ENCODE measurements at places on chromosomes 4 and X.

- no peak for DNase-seq
These were observed 45.2 kb upstream of the WDR1 start for GRCh38 chr4:10161840-10162239.

DNA sequence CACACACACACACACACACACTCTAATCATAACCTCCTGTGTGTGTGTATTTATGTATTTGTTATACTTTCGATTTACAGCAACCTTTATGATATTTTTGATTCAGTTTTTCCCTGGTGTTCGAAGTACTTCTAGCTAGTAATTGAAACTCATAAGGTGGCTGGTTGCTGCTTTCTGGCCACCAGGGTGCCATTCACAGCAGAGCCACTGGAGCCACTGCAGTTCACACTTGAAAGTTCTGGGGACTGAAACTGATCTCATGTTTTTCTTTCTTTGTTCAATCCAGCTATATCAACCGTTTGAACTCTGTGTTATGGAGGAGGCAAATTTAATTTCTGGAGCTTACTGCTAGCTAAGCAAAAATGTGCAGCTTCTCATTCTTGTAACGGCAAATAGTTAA lies 419.4 kb downstream of the ADGRL3 start:
- no peak for DNase-seq

- peak; percentile 12 for DNase-seq
These were observed 144.8 kb upstream of the UNC5C start for GRCh38 chr4:95693594-95693993.

GRCh38 chr4:151850791-151851213 lies 90.0 kb upstream of the GATB start:
- peak; percentile 31 for DNase-seq

GRCh38 chr4:165440415-165441158 lies 61.8 kb downstream of the CPE start:
- DNase-seq, result peak; percentile 72

DNA sequence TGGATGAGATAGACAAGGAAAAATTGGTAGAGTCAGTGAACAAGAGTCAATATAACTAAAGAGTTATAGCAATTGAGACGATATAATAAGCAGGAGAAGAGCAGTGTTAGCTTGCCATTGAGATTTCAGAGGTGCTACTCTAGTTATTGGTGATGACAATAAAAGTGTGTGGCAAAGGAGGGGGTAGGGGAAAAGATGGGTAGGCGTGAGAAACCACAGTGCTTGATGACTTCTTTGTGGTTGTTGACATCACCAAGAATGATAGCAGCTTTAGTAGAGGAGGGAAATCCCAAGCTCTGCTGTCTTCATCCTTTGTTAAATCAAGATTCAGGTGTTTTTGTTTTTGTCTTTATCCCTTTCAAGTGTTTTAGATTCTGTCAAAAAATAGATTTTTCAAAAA lies 179.9 kb upstream of the PPP3CA start:
- DNase-seq, result no peak

GRCh38 chrX:119728487-119728886 lies 29.9 kb upstream of the SOWAHD start:
- no peak for DNase-seq

DNA sequence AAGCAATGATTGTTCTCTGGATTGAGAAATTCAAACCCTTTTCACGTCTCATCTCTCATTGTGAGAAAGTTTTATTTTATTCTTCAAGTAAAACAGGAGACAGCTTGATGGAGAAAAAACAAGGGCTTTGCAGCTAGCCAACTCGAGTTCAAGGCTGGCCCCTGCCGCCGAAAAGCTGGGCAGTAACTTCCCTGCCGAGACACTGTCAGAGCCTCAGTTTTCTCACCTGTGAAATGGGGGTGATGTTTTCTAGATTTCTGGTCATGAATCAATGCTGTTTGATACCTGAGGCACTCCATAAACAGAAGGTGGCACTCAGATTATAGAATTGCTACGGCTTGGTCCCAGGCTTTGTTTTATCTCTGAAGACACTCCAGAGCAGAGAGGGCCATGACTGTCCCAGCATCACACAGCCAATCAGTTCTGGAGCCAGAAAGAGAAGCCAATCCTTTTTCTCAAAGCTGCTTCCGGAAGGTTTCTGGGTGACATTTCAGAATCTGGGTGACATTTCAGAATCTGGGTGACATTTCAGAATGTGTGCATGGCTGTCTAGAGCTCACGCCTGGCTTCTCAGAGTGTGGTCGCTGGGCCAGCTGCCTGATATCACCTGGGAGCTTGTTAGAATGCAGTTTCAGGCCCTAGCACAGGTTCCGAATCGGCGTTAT lies 33.2 kb downstream of the HMX1 start:
- DNase-seq, result no peak

DNA sequence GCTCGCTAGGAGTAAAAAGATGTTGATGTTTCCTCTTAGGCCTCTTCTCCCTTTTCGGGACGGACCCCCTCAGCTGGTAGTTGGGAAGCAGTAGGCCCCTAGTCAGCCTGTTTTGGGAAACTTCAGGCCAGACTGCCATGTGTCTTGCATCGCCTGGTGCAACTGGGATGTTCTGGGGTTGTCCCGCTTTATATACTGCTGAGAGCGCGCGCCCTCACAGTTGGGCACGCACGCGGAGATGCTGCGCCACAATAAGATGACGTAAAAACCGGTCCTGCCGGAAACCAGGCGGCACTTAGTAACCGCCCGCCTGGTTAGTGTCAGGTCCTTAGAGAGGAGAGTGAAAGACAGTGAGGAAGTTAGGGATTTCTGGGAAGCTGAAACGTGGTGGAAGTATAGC lies 231.3 kb upstream of the CT83 start:
- no peak for DNase-seq

Measured in adipocyte (in vitro differentiated cells).